ENCODE measurements at places on chromosomes 16 and 17.

DNA sequence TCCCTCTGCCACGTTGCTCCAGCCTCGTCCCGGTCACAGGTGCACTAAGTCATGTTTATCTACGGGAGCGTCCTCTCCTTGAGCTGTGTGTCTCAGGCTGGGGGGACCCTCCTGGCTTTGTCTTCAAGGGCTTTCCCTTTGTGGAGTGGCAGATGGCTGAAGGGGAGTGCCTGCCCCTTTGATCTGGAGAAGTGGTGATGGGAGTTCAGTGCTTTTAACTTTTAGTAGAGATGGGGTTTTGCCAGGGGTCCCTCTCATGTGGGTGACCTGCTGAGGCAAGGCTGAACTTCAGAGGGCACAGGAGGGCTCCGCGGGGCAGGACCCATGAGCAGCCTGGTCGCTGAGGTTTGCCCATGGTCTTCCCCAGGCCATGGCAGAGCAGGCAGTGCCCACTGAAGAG lies 73.1 kb upstream of the CDC42EP4 start:
- DNase-seq = no peak

- no peak for DNase-seq
Observed at GRCh38 chr16:89071686-89072547, 21.7 kb upstream of the ACSF3 start.

DNA sequence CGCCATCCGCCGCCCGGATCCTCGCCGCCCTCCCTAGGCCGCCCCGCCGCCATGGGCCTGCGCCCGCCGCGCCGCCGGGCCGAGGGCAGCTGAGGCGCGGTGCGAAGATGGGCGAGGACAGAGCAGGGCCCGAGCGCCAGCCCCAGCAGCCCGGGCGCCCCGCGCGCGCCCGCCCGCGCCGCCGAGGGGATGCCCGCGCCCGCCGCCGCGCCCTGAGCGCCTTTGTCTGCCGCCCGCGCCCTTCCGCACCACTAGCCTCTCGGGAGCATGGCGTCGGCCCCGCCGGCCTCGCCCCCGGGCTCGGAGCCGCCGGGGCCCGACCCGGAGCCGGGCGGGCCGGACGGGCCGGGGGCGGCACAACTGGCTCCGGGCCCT lies 278 bp downstream of the RAB11FIP3 start:
- no peak for DNase-seq

GRCh38 chr17:57045868-57046704 lies 39.0 kb upstream of the AKAP1 start:
- no peak for DNase-seq

DNA sequence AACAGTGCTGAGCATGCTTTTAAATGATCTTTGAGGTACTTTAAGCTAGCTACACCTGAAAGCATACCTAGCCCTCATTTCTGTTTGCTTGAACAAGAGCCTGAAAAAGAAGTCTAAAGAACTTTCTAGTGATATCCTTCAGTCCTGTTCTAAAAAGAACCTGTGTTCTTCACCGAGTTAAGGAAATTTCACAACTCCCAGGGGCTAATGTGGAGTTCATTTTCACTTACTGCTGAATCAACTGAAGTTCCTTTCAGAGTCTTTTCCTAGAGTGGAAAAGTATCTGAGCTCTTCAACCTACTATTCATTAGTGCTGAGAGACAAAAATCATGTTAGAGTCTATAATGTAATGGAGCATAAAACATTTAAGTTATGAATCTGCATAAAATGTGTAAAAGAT lies 66.9 kb downstream of the CHD9 start:
- no peak for DNase-seq

DNA sequence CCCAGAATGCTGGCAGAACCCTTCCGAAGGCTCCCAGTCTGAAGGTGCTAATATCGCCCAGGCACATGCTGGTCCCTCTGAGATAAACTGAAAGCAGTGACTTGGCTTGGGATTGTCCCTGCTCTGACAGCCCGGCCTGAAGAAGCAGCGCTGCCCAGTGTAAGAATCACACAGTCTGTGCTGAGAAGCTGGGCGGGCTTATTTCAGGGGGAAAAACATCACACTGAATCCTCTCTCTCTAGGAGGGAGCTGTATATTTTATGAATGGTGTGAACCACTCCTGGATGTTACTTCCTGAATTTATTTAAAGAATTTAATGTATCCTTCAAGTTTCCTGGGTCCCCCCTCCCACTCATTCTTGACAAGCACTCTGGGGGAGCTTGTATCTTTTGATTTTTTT lies 36.3 kb downstream of the GAS7 start:
- no peak for DNase-seq

GRCh38 chr17:31598921-31599571 lies 207.6 kb downstream of the RAB11FIP4 start:
- DNase-seq = no peak

GRCh38 chr17:65902155-65902554 lies 289.8 kb downstream of the CEP112 start:
- DNase-seq = no peak

DNA sequence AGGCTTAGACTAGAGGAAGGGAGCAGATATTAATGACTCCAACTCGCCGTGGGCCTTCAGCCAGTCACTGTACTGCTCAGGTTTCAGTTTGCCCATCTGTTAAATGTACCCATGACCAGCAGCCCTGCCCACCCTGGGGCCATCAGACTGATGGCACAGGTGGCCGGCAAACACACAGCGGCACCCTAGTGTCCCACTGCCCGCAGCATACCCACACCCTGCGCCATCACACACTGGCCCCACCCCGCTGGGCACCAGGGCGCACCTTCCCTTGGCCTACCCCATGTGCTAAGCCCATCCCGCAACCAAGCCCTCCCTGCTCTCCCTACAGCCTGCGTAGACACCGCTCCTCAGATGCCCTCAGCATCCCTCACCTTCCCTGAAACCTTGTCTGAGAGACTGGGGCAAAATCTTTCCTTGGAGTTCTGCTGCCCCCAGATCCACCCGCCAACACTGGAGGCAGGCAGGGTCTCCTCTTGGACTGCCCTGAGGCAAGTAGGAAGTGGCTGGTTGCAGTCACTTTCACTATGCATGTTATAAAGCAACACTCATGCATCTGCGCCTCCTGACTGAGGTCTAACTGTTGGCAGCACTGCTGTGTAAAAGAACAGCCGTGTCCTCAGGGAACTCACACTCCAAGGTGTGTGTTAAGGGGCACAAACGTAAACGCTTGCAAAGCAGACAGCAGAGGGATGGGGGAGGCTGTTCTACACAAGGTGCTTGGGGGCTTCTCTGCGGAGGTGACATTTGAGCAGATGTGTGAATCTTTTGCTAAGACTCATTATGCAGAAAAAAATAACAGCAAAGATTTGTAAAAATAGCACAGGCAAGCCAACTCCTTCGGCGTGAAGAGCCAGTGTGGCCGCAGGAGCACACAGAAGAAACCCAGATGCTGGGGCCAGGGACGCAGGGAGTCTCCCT lies 6.7 kb upstream of the BCAR1 start:
- no peak for DNase-seq

- DNase-seq = no peak
Observed at GRCh38 chr17:41478237-41478636, 2.7 kb downstream of the KRT35 start.

GRCh38 chr16:27413956-27414355 lies 12.0 kb downstream of the IL21R start:
- DNase-seq = no peak

DNA sequence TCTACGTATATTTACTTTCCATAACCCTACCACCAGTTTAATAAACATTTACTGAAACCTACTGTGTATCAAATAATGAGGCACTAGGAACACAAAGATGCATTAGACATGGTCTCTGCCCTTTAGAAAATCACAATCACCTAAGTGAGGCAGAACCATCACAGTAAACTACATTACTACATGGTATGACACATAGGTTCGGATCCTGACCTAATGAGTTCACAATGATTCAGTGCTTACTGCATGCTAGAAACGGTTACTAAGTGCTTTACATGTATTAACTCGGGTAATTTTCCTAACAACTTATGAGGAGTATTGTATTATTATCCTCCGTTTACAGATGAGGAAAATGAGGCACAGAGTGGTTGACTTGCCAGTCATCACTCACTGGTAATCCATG lies 5.2 kb upstream of the SYNRG start:
- peak; percentile 76 for DNase-seq

GRCh38 chr17:8935191-8935590 lies 30.3 kb downstream of the PIK3R5 start:
- DNase-seq = no peak

GRCh38 chr17:49925921-49926320 lies 43.1 kb upstream of the DLX4 start:
- DNase-seq = no peak

GRCh38 chr16:35173295-35173694 lies 1713.9 kb downstream of the TP53TG3F start:
- no peak for DNase-seq

GRCh38 chr16:2432286-2432685 lies 3.0 kb downstream of the CCNF start:
- no peak for DNase-seq

GRCh38 chr17:5812590-5812989 lies 228.3 kb upstream of the NLRP1 start:
- DNase-seq = no peak

GRCh38 chr17:40317345-40317873 lies 8.4 kb downstream of the RARA start:
- DNase-seq = peak; percentile 76

GRCh38 chr16:75781683-75782343 lies 55.5 kb upstream of the CPHXL start:
- no peak for DNase-seq

DNA sequence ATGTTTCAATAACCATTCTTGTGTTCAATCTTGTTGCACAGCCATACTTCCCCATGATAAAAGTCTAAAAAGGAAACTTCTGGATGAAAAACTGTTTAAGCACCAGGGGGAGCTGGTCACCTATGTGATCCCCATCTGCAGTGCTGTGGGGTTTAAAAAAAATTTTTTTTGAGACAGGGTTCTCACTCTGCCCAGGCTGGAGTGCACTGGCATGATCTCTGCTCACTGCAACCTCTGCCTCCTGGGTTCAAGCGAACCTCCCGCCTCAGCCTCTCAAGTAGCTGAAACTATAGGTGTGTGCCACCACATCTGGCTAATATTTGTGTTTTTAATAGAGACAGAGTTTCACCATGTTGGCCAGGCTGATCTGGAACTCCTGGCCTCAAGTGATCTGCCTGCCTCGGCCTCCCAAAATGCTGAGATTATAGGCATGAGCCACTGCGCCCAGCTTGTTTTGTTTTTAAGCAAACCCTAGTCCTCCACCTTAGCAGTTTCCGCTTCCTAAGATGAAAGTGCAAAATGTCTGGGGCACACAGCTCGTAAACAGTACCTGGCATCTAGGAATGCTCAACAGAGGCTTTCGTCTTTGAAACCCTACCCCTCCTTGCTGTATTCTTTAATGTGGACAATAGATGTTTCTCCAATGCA lies 25.4 kb downstream of the DNAJA2 start:
- DNase-seq = peak; percentile 48

Measured in astrocyte of the spinal cord (primary cell).